Pulmonary artery endothelial cell (primary cell): ENCODE measurements at places on chromosomes 4 and X.

GRCh38 chr4:155676430-155676825 lies 9.8 kb downstream of the GUCY1A1 start:
- no peak for DNase-seq

GRCh38 chr4:31442236-31442635 lies 722.1 kb downstream of the PCDH7 start:
- DNase-seq, result no peak

- DNase-seq, result no peak
These were observed 43.2 kb downstream of the GALNT7 start for GRCh38 chr4:173211838-173212237.

- DNase-seq, result no peak
These were observed 1461.7 kb downstream of the ADGRL3 start for GRCh38 chr4:62661821-62662220.

- DNase-seq, result no peak
These were observed 956 bp downstream of the TMEM154 start for GRCh38 chr4:152678841-152679240.

GRCh38 chrX:19746919-19747651 lies 140.3 kb downstream of the SH3KBP1 start:
- DNase-seq, result no peak

DNA sequence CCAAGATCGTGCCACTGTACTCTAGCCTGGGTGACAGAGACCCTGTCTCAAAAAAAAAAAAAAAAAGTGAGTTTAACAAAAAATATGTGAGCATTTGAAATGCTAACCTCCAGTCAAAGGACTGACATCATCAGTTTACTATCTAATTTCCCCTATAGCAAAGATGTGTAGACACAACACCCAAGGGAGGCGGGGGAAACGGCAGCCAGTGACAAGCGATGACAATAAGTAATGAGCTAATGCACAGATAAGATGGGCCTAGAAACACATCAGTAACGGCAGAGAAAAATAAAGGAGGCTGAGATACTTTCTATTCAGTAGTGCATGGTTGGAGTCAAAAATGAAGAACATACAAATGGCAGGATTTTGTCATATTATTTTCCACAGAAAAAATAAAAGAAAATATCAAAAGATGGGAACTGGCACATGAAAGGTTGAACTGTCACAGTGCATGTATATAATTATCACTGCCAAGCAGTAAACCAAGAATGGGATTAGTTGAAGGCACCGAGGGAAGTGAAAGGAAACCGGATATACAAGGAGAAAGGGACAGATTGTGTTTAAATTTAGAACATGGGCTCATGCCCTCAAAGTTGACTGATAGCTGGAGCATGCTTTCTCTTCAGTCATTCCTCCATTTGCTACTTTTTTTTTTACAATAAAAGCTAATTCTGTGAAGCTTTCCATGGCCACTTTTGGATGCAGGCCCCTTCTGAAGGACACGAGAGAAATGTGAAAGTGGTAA lies 41.8 kb downstream of the IGFBP7 start:
- no peak for DNase-seq

- no peak for DNase-seq
These were observed 443.7 kb upstream of the RASGEF1B start for GRCh38 chr4:81915430-81915829.

DNA sequence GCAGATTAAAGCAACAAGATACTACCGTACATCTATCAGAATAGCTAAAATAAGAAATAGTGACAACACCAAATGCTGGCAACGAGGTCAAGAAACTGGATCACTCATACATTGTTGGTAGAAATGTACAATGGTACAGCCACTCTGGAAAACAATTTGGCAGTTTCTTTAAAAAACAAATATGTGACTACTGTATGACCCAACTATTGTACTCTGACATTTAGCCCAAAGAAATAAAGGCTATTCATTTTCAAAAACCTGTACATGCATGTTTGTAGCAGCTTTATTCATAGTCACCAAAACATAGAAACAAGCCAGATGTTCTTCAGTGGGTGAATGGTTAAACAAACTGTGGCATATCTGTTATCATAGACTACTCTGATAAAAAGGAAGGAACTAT lies 8.2 kb downstream of the CLCN3 start:
- DNase-seq, result no peak

GRCh38 chrX:97704881-97705280 lies 821.2 kb downstream of the RPA4 start:
- no peak for DNase-seq

- no peak for DNase-seq
These were observed 61.3 kb downstream of the NPNT start for GRCh38 chr4:105956569-105956968.

GRCh38 chr4:40750461-40751258 lies 905 bp downstream of the NSUN7 start:
- no peak for DNase-seq

DNA sequence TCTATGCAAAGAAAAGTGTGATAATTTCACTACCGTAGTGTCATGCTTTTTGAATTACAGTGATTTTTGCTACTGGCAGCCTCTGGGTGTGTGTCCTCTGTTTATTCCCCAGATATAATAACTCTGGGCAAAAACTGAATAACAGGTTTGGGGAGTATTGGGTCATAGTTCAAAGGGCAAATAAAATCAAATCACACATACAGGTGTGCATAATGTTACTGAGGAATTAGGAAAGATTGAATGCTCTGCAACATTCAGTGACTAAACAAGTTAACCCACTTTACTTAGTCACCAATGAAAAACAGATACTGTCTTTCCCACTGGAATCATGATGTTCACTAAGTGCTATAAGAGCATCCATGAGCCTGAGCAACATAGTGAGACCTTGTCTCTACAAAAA lies 224.3 kb downstream of the OPHN1 start:
- no peak for DNase-seq

GRCh38 chrX:40131654-40132337 lies 34.0 kb upstream of the BCOR start:
- DNase-seq, result no peak

DNA sequence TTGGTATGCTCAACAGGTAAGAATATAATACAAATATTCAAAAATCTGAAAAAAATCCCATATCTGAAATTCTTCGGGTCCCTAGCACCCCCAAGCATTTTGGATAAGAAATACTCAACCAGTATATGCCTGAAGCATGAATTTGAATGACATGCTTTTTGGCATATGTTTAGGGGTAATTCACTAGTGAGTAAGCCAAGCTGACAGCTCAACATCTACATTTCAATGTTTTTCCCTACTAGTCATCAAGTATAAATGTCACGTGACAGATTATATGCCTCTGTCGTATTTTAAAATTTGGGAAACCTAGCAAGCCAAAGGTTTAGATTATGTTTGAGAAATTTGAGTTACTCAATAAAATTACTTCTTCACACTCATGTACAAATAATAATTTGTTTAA lies 125.1 kb downstream of the FGF16 start:
- DNase-seq, result no peak

- no peak for DNase-seq
These were observed 255.4 kb downstream of the PRDM5 start for GRCh38 chr4:120667102-120667501.

GRCh38 chrX:103791228-103791627 lies 14.6 kb downstream of the PLP1 start:
- no peak for DNase-seq

- DNase-seq, result no peak
These were observed 210.4 kb downstream of the SPRY1 start for GRCh38 chr4:123606946-123607542.
